ENCODE measurements at places on chromosomes 2 and 18. TPM values are rescaled to one million over a fixed set of nuclear protein-coding genes. Genes with fewer than 3 reads are reported as not detected.
A peak's percentile ranks its signal among the peaks of the same experiment; 100 is the strongest.

GRCh38 chr2:47211497-47212011 is 56.4 kb upstream of the STPG4 start:
- no peak for DNase-seq

DNA sequence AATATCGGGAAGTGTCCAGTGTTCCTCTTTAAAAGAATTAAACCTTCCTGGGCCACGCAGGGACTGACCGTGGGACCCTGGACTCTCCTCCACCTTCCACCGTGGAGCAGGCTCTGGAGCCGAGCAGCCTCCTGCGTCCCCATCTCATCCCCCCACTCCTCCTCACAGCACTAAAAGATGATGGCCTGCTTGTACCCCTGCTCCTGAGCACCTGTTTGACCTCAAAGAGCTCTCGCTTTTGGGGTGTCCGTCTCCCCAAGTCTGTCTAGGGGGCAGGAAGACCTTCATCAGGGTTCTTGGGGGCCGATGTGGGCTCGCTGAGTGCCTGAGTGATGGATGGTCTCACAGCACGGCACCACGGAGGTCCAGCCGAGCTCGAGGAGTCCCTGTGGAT is 1.2 kb upstream of the SDC1 start:
- DNase-seq, result peak; percentile 36

TRPM8 gene
- total RNA-seq, result not detected

DNA sequence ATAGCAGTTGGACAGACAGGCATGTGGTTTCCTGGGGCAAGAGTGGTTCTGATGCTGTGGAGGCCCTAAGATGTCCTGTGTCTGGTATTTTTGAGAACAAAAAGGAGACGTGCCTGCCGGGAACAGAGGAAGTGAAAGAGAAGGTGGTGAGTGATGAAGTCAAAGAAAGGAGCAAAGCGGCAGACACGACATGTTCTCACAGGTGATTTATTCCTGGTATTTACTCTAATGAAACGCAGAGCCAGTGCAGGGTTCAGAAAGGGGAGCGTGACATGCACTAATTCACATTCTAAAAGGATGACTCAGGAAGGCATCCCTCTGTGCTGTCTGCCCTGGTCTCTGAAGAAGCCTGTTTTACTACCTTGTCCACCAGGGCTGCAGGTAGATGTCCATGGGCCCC is 211.0 kb downstream of the KCNE4 start:
- no peak for DNase-seq

DNA sequence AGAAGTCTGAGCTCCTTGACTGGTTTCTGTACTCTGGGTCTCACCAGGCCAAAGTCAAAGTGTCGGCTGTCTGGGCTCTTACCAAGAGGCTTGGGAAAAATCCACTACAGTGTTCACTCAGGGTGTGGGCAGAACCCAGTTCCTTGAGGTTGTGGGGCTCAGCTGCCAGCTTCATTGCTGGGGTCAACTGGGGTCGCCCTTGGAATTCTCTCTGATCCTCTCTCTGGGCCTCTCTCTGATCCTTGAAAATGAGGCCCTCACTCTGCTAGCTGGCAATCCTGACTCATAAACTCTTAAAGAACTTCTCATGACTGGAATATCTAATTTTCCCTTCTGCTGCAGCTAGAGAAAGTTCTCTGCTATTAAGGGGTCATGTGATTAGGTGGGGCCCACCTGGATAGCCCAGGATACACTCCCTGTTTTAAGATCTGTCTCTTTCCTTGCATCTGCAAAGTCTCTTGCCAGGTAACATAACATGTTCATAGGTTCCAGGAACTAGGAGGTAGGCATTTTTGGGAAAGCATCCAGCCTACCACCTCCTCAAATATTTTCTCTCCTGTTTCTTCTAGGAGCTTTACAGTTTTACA is 66.3 kb downstream of the SP110 start:
- DNase-seq, result no peak

DNA sequence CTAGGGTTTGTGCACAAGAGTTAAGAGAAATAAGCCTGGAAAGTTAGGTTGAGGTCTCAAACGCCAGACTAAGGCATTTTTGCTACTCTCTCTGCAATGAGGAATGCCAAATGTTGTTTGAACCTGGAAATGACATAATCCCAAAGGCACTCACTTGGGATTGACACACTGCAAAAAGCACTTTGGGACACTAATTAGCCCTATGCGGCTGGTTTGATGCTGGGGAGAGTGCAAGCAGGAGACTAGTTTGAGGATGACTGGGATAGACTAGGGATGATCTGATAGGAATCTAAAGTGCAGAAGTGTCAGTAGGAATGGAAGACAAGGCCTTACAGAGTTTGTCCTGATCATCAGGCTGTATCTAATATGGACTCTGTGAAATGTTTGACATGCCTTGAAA is 469.0 kb downstream of the SLC4A3 start:
- no peak for DNase-seq
